Skin of body (tissue), 3 donors: ENCODE measurements at places on chromosomes 4 and X.
A peak's percentile ranks its signal among the peaks of the same experiment; 100 is the strongest.

DNA sequence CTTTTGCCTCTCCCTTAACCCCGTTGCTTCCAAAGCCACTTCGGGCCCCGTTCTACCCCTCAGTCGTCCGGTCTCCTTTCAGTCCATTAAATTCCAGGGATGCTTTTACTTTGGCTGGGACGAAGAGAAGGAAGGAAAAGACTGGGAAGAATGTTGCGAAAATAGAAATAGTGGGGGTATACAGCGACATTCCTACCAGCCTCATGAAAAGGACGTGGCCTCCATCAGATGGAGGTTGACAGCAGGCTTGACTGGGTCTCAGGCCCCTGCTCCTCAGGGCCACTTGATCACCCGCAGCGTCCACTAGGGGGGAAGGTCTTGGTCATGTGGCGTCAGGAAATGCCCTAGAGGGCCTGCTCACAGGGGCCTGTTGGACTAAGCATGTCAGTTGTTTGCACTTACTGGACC lies 657 bp upstream of the ANKRD50 start:
- DNase-seq: peak; percentile 70

GRCh38 chr4:58163156-58163555 lies 1053.0 kb upstream of the IGFBP7 start:
- DNase-seq: peak; percentile 84

GRCh38 chr4:100302061-100303026 lies 112.1 kb upstream of the DDIT4L start:
- no peak for DNase-seq

- DNase-seq: no peak
These were observed 54.2 kb downstream of the SUPT20HL2 start for GRCh38 chrX:24259544-24260240.

DNA sequence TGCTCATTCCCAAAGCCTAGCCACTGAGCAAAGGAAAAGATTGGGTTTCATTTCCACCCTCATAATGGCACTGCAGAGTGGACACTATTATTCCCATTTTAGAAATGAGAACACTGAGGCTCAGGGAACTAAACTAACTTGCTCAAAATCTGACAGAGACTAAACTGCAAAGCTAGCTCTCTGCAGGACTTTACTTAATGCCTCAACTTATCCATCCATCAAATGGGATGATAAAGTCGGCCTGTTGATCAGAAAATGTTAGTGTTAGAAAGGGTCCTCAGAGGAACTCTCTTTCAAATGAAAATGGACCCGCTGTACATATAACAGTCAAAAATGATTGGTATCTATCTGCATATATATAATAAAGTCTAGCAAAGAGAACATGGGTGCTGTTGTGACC lies 186.8 kb downstream of the QDPR start:
- DNase-seq: no peak

DNA sequence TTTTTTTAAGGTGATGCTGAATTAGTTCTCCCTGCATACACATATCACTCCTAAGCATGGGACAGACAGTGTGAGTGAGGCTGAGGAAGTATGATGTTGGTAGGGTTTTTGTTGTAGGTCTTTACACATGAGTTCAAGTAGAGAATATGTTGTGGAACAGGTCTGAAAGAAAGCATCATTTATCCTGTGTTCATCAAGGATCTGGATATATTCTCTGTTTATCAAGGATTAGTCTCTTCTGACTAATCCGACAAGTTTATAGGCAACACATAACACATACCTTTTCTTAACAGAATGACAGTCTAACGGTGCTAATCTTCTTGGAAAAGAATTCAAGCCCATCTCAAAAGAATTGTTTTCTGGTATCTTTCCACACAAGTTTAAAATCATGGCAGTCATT lies 10.5 kb downstream of the SLIT2 start:
- no peak for DNase-seq

DNA sequence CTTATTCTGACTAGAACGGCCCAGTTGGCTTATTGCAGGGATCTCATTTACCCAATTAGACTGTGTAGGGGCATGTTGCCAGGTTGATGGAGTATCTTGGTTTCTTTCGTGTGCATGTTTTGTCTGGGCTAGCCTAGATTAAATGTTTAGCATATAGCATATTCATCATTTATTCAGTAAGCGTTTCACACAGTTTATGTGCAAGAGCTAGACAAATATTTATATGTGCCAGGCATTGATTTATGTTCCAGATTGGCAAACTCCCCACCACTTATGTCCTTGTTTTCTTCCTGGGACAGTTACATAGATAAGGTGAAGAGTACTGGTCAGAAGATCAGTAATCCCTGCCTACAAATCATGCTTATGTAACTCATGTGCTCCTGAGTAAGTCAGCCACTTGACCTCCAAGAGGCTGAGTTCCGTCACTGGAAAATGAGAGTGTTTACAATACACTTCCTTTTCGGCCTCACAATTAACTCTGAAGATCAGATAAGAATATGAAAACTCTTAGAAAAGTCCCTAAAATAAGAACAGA lies 57.2 kb downstream of the RUFY3 start:
- no peak for DNase-seq

DNA sequence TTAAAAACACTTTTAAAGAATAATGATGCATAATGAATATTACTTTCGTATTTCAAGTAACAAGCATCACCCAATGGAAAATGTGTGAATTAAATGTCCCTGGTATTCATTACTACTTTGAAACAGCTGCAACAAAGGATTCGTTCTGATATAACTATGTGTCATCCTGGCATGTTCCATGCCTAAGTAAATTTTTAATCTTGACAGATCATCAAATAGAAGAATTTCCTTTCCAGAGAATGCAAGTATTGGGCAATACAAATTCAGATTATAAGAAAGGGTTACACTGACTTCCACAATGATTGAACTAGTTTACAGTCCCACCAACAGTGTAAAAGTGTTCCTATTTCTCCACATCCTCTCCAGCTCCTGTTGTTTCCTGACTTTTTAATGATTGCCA lies 105.3 kb downstream of the SPCS3 start:
- no peak for DNase-seq

DNA sequence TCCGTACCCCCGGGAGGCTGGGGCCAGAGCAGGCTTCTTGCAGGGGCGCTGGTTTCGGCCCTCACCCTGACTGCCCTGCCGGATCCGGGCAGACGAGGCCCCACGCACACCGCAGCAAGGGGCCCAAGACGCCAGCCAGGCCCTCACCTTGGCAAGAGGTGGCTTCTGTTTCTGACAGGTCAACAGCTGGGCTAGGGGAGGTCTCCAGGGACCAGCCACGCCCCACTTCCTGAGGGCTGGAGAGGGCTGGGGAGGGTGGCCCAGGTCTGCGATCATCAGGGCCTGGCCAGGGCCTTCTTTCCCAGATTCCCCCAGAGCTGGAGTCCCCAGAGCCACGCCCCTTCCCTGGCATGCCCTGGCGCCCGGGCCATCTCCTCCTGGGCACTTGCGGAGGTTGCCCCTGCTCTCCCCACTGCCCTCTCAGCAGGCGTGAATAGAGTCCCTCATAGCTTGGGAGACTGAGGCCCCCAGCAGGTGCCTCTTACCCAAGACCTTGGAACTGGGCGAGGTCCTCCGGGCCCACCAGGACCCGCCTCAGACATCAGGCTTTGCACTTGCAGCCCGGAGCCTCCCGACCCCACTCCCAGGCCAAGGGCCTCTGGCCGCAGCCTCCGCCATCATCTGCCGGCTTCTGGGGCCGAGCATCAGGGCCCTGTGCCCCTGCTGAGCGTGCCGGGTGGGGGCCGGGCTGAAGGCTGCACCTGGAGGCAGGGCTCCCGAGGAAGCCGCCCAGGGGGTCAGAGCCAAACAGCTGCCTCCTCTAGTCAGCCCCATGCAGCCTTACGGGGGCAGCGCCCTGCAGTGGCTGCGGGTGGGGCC lies 6.3 kb upstream of the FGFR3 start:
- no peak for DNase-seq

DNA sequence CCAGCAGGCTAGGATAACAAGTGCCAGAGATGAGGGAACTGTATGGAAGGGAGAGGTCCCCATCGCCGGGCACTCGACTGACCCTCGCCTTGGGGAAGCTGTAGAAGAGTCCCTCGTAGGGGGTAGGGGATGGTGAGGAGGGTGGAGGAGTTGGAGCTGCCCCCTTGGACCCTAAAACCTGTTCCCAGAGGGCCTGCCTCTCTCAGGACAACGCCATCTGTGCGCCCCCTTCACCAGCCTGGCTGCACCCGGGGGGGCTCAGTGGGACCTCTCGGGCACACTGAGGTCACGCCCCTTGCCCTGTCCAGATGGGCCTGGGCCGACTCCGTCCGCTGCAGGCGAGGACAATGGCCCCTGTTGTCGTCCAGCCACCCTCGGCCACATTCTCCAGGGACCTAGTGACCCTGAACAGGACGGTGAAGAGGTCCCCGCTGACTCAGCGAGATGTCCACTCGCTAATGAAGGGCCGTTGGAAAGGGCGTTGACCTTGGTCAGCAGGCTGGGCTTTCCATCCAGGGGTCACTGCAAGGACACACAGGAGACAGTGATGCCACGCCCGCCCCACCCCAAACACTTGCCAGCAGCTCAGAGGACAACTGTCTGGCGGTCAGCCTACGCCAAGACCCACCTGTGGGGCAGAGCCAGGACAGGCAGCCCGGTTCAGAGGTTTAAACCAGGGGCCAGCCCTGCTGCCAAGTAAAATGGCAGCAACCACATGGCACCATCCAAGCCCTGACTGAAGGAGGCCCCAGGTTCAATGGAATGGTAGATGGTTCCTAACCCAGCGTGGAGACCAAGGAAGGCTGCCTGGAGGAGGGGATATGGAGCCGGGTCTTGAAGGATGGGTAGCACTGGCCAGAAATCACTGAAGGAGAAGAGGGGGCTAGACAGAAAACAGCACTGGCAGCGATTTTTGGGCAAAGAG lies 51.2 kb downstream of the HMX1 start:
- DNase-seq: no peak

DNA sequence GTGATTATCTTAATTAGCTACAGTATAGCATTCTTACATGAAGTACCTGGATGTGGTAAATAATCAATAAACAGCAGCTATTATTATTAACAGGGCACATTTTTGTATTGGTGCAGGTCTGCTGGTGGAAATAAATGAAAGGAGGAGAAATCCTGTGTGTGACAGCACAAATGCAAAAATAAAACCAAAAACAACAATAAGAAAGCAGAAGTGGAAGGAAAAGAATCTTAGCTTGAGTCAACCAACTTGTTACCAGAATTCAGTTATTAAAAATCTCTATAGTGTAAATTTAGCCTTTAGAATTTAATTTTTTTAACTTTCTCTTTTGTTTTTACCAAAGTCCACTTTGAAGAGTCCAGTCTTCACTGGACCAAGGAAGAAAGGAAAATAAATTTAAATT lies 63.1 kb upstream of the LSM6 start:
- DNase-seq: no peak

DNA sequence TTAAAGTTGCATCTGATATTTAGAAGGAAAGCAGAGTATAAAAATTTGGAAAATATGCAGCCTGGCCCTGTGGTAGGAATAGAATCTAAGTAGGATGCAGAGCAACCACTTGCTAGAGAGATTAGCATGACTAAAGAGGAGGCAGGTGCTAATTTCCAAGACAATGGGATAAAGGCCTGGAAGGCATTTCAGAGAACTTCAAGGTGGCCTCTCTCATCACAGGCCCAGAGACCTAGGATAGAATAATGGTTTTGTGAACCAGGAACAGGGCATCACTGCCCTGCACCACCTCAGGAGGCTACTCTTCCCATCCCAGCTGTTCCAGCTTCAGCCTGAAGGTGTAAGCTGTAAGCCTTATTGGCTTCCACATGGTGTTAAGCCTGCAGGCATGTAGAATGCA lies 621.7 kb upstream of the HS3ST1 start:
- DNase-seq: no peak
